ENCODE measurements at places on chromosomes 11 and 22. TPM values are rescaled to one million over a fixed set of nuclear protein-coding genes. Genes with fewer than 3 reads are reported as not detected.

Gene ZNRF3
- total RNA-seq: 8.6 TPM

DNA sequence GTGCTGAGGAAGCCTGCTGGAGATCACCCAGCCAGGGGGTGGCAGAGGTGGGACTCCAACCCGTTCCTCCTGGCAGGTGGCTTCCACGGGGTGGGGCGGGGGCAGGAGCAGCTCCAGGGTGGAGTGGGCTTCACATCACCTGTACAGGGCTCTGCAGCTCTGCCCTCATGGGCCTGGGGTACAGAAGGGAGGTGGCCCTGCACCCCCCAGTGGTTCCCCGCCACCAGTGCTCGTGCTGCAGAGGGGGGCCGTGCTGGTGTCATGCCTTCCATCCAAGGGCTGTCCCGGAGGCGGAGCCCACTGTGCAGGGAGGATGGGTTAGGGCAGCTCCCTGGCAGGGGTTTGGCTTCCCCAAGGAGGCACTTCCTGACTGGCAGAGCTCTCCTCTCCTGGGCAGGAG is 76.4 kb upstream of the SHISAL1 start:
- no peaks in the 10 kb centered on the region for H3K4me1 ChIP-seq
- no peak overlapping the region for H3K27ac ChIP-seq
- no peak overlapping the region for H3K4me3 ChIP-seq

DNA sequence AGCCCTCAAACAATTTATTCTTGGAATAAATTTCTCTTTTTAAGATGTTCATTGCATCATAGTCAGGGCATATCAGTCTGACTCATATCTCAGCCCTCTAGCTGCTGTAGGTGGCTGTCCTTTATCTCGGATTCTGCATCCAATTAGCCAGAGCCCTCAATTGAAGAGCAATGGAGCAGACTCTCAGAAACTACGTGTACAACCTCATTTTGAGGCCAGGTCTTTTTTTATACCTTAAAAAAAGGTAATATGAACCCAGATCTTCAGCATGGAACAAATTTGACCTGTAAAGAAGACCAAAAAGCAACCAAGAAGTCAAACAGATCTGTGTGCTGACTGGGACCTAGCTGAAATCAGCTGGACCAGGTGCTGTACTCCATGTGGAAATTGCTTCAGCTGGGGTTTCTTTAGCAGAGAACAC is 8.7 kb downstream of the OR52A5 start:
- no peak overlapping the region for H3K4me3 ChIP-seq
- no peak overlapping the region for H3K27ac ChIP-seq
- H3K4me1 ChIP-seq: no peaks in the 10 kb centered on the region
- H3K36me3 ChIP-seq: no peaks in the 10 kb centered on the region
- no peak for DNase-seq

Gene KDM4D
- 0.78 TPM for total RNA-seq

Gene OR4D5
- 6.6 TPM for total RNA-seq
